ENCODE measurements at places on chromosomes 2 and 18.
A peak's percentile ranks its signal among the peaks of the same experiment; 100 is the strongest.

DNA sequence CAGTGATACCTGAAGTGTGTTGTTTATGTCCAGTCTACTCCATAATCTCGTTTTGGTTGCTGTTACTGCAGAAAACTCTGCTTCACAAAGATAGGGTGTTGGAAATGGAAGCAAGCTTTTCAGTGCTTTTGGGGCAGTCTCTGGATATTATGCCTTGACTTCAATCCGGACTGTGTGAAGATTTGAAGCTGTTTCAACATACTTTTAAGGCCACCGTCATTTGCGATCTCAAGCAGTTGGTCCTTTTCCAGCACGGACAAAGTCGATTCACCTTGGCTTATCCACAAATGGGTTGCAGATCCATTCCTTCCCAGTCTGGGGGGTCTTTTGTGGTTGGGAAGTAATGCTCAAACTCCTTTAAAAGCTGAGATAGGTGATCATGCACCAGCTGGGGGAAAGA, 20.4 kb downstream of the RBKS start:
- DNase-seq, result no peak

DNA sequence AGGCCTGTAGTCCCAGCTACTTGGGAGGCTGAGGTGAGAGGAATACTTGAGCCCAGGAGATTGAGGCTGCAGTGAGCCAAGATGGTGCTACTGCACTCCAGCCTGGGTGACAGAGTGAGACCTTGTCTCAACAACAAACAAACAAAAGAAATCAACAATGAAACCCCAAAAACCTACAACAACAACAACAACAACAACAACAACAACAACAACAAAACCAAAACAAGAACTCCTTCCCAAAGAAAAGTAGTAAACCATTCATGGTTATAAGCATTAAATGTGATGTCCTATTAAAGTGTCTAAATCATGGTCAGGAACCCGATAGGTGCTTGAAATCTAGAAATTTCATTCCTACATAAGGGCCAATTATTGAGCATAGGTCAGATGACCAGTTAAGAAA, 13.5 kb upstream of the IL1R1 start:
- no peak for DNase-seq

- DNase-seq, result no peak
These were observed 3.3 kb downstream of the PTGR3 start for GRCh38 chr18:75205514-75206132.

DNA sequence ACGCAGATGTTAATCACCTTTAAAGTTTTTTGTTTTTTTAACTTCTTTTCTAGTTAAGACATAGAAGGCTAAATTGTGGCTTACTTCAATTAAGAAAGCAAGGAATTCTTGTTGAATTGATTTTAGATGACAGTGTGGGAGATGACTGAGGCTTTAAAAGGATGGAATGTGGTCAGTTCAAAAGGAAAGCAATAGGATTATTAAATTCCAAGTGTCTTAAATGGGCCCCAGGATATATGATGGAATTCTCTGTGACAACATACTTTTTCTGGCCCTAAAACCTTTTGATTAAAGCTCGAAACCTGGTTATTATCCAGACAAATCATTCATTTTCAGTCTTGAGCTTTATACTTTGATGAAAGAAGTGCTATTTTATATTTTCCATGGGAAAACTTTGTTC, 179.0 kb upstream of the TMEFF2 start:
- no peak for DNase-seq

DNA sequence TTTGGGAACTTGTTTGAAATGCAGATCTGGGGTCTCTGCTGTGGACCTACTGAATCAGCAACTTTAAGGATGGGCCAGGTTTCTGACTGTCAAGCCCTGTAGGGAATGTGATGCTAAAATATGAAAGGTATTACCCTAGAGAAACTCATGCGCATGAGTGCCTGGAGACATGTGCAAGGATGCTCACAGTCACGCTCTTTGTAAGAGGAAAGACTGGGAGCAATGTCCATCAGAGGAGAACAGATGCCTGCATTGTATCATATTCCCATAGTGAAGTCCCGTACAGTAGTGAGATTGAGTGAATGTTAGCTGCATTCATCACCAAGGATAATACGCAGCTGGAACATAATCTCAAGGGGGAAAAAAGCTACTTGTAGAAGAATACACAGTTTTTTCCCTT, 14.1 kb downstream of the ZNF407 start:
- no peak for DNase-seq

DNA sequence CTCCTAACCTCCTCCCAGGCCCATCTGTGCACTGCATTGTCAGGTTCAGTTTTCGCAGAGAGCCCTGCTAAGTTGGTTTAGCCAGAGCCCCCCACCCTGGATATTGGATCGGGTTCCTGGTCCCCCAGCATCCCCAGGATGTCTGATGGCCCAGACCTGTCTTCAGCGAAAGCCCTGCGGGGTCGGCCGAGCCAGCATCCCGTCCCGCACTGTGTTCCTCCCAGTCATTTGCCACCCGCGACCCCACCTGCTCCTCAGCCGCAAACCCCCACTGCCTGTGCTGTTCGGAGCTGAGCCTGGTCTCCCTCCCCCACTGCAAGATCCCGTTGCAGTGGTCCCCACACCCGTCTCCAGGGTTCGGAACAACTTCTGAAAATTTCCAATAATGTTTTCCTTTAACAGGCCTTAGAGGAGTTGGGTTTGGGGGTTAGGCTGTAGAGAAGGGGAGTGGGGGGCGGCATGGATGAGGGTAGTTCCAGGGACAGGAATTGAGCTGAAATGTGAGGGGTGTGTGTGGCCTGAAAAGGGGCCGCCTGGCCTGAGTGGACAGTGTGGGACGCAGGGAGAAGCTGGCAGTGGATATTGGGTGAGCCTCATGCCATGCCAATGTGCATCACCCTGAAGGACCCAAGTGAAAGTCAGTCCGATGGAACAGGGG, 1.6 kb upstream of the COPS9 start:
- DNase-seq, result no peak

DNA sequence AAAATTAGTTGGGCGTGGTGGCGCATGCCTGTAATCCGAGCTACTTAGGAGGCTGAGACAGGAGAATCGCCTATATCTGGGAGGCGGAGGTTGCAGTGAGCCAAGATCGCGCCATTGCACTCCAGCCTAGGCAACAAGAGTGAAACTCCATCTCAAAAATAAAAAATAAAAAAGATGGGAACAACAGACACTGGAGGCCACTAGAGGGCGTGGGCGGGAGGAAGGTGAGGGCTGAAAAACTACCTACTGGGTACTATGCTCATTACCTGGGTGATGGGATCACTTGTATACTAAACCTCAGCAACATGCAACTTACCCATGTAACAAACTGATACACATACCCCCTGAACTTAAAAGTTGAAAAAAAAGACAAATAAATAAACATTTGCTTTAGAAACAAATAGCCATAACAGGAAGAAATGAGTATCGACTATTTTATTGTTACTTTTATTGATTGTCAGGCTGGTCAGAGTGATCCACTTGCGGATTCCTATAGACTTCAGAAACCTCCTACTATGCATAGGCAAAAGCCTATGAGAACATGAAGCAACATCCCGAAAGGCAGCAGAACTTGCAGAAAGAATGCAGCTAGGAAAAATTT, 61.0 kb downstream of the TMEM163 start:
- no peak for DNase-seq

DNA sequence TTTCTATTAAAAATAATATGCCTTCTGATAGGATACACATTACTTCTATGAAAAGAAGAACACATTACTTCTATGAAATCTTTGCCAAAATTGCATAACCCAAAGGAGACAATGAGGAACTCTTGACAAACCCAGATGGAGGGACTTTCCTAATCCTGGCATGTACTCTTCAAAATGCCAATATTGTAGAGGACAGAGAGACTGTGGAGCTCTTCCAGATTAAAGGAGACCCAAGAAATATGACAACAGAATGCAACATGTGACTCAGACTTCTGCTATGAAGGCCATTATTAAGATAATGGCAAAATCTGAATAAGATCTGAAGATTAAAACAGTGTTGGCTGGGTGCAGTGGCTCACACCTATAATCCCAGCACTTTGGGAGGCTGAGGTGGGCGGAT, 22.2 kb downstream of the SOWAHC start:
- no peak for DNase-seq

DNA sequence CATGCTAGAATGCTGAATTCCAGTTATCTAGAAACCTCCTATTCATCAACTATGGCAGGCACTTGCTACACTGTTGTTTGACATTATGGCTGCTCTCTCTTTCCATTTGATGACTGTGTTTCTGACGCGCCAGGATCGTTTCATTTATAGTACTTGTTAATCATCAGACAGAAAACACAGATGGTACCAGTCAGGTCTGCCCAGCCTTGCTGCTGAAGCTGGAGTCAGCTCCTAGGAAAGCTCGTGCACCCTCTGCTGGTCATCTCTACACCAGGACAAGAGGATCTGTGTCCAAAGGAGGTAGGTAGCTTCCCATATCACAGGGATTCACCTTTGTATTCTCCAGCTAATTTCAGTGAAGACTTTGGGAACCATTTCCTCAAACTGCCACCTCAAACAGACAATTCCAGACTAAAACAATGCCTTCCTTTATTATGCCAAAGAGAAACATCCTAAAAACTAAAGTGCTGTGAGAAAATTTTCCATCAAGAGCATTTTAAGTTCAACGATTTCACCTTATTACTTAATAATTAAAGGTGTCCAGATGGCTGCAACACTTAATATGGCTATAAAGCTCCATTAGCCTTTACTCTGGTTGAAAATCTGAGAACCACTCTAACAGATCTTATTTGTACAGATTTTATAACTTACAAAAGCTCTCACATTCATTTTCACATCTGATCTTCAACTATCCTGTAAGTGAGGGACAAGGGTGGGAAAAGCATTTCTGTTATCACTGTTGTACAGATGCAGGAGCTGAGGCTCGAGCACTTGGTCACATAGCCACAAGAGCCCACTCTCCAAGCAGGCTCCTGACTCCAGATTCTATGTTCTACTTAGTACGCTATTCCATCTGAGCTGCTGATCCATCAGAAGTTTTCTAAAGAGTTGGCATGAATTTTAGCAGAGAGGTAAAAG, 17.5 kb downstream of the METTL8 start:
- peak; percentile 84 for DNase-seq

DNA sequence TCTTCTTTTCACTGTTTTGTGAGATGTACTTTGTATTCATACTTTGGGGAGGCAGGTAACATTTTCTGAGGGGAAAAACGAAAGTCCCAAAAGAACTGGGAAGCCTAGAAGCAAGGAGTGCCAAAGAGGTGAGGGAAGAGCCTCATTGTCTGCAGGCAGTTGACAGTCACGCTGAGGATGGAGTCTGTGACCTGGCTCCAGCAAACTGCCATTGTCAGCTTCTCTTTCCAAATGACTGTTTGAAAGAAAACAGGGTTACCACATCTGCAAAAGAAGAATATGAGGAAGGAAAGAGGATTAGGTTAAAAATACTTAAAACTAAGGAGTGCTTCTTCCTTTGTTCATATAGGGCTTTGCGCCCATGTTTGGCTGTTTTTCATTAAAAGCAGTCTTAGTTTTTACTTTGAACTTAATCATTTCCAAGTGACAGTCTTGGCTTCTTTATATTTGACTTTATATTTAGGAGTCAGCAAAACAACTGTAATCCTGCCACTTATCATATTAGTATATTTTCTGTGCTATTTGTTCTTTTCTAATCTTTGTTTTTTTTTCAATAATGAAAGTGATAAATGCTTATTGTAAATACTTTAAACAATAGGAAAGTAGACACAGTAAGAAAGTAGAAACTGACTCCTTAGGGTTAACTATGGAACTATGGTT, 35.0 kb downstream of the CERS6 start:
- DNase-seq, result no peak

- no peak for DNase-seq
These were observed 21.5 kb upstream of the CAB39 start for GRCh38 chr2:230691005-230691647.

- DNase-seq, result no peak
These were observed 176.4 kb upstream of the RAB6C start for GRCh38 chr2:129803032-129803431.

DNA sequence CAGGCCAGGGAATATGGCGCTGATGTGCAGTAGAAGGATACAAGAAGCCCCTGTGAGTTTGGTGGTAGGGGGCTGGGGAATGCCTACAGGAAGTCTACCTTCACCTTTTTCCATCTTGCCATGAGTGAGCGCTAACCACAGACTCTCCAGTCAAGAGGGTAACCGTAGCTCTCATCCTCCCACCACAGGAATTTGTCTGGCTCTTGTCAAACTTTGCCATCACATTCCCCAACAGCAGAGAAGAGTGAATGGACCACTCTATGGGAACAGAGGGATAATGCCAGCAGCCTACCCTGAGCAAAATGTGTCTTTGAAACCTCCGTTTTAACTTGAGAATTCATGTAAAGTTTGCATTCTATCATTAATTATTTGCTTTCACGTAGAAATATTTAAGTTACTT, 168.3 kb downstream of the NRP2 start:
- DNase-seq, result no peak

GRCh38 chr2:235059161-235059560, 107.3 kb downstream of the SH3BP4 start:
- DNase-seq, result no peak

- DNase-seq, result no peak
These were observed 85.3 kb downstream of the CDK15 start for GRCh38 chr2:201891676-201892075.

DNA sequence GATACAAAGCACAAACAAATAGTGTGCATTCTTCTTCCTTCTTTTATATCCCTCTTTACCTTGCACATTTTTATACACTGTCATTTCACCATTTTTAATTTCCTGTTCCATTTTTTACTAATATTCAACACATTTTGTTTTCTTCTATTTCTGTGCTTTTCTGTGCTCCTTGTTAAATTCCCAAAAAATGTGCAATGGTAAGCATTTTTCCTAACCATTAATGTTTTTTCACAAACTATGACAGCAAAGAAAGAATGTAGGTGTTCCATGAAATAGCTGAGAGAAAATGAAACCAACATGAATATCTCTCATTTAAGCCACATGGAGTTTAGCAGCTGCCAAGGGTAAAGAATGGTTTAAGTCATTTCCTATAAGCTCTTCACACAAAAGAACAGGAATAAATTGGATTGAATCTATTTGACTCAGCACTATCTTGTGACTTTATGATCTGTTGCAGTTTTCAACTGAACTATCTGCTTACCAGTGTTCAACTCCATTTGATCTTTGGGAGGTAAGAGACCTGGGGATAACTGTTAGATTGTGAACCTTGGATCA, 145.7 kb upstream of the CDH19 start:
- DNase-seq, result no peak

- peak; percentile 41 for DNase-seq
These were observed 23.2 kb upstream of the ZNF516 start for GRCh38 chr18:76518123-76518859.

Data from mucosa of descending colon (tissue), 3 donors.